RWPE2 (cell line): ENCODE measurements at places on chromosomes 12 and 14.

- no peak for DNase-seq
Measured at GRCh38 chr14:51436630-51437029, 196.6 kb downstream of the TMX1 start.

- DNase-seq: peak; percentile 93
Measured at GRCh38 chr14:99562856-99563748, 40.9 kb downstream of the CCDC85C start.

DNA sequence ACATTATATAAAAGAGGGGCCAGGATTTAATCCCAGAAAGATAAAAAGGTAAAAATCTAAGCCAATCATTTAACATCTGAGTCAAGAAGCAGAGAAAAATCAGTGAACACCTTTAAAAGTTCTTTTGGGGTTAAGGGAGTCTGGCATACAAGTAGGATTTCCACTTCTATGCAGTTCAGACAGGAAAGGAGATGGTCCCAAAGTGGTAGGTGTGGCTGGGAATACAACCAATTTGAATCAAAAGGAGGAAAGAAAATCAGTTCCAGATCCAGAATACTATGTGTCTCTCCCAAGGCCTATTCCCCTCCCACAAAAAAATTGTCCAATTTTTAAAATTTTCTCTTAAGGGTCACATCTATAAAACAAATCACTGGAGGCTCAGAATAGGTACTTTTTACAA is 167.4 kb downstream of the PHLDA1 start:
- DNase-seq: no peak

- no peak for DNase-seq
Measured at GRCh38 chr12:14256121-14256520, 109.4 kb upstream of the ATF7IP start.

DNA sequence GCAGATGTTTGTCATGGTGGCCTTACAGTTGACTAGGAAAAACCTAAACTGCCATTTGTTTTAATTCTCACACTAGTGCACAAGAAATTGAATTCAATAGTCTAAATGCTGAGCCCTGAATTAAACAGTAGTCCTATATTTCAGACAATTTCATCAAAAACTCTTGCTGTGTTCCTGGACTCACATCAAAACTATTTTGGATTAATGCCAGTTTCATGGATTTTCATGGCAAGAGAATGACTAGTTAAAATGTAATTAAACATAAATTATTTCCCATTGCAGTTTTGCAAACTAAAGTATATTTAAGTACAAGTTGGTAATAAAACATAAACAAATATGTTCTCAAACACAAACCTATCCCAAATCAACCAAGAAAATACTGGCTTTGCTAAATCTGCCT is 468.0 kb upstream of the PRICKLE1 start:
- no peak for DNase-seq

DNA sequence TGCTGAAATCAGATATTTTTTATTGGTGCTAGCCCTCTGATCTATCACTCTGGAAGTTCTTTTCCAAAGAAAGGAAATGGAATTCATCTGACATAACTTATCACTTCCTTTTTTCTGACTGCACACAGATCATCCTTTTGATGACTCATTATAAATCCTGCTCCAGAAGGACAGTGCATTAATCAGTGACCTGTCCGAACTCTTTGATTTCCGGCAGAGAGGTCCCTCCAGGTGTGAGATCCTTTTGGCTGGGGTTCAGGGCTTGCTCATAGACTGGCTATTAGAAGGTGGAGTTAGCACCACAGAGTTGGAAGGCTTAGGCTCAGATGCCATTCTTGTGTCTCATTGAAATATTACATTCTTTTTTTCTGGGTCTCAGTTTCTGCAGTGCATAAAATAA is 328.2 kb downstream of the ZFP36L1 start:
- peak; percentile 98 for DNase-seq

DNA sequence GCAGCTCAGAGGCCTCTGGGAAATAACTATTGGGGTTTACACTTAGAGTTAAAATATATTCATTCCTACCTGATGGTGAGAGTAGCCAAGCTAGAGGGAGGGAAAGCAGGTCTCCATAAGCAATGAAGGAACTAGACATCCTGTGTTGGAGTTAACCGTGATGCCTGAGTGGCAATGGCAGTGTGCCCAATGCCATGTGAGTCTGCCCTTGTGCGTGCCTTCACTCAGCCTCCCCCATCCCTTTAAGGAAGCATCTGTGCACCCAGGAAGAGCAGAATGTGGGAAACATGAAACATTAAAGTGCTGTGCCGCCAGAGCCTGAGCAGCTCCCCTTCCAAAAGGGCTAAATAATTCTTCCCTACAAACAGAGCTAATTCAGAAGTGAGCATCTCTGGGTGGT is 76.3 kb downstream of the COX16 start:
- no peak for DNase-seq

- no peak for DNase-seq
Measured at GRCh38 chr12:128814411-128815261, 9.1 kb downstream of the SLC15A4 start.
